ENCODE measurements at places on chromosomes 7 and 10.

DNA sequence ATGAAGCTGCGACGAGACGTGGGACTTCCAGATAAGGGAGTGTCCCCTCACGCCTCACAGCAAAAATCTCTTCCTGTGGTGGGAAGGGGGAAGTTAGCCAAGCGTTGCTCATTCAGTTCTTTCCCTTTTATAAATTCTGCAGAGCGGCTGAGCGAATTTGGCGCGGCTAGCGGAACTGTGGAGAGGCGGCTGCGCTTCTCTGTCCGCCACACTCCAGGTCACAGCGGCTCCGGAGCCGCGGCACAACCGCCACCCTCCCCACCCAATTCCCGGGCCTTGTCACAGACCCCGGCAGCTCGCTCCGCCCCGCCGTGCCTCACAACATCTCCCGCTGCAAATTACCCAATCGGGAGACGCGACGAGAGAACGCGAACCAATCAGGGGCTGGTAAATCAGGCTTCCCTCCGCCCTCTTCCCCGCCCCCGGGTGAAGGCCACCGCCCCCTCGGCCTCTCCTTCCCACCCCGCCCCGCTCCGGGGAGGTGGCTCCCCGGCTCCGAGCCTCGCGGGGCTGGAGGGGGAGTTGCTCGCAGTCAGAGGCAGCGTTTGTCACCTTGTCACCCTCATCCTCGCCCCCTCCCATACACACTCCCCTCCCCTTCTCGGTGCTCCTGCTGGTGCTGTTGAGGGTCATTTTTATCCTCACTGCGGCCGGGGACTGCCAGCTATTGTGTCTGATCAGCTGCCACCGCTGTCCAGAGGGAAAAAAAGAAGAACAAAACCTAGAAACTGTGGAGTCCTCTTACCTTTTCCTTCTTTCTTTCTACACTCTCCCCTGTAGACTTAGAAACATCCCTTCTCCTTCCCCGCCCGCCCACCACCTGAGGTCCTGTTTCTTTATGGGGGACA, 918 bp upstream of the ARHGAP21 start:
- DNase-seq = peak; percentile 94

GRCh38 chr10:112791447-112791846, 158.6 kb upstream of the TCF7L2 start:
- DNase-seq = no peak

GRCh38 chr7:38413784-38414183, 140.3 kb upstream of the TARP start:
- no peak for DNase-seq

DNA sequence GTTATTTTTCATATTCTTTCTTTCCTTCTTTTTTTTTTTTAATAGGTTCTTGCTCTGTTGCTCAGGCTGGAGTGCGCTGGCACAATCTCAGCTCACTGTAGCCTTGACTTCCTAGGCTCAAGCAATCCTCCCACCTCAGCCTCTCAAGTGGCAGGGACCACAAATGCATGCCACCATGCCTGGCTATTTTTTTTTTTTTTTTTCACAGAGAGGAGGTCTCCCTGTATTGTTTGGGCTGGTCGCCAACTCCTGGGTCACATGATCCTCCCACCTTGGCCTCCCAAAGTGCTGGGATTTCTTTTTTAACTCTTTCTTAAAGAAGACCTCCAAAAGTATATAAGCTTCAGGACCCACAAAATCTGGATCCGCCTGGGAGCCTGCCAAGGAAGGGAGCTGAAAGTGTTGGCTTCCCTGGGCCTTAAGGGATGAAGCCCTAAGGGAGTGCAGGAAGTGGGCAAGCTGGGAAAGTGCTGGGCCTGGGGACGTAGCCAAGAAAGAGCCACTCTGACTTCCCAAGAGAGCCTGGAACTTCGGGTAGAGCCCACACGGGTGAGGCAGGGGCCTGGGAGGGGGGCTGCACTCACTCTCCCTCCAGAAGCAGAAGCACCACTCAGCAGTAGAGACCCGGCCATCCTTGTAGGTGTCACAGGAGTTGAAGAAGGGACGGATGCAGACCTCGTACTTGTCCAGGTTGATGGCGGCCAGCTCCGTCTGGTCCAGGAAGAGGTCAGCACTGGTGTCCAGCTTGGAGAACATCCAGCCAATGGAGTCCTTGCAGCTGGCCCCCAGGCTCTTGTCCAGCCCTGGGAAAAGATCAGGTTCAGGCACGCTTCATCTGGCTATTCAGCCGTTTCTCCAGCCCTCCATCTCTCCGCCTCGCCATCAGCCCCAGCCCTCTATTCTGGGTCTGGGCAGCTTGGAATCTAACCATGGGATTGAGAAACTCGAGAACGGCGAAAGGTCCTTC, 21.8 kb downstream of the SPOCK2 start:
- no peak for DNase-seq

- DNase-seq = no peak
These were observed 278.9 kb downstream of the GRID1 start for GRCh38 chr10:86087716-86088115.

GRCh38 chr10:9834434-9834833, 1183.2 kb upstream of the CELF2 start:
- DNase-seq = no peak

GRCh38 chr7:27194686-27195379, 5.1 kb downstream of the HOXA13 start:
- no peak for DNase-seq

DNA sequence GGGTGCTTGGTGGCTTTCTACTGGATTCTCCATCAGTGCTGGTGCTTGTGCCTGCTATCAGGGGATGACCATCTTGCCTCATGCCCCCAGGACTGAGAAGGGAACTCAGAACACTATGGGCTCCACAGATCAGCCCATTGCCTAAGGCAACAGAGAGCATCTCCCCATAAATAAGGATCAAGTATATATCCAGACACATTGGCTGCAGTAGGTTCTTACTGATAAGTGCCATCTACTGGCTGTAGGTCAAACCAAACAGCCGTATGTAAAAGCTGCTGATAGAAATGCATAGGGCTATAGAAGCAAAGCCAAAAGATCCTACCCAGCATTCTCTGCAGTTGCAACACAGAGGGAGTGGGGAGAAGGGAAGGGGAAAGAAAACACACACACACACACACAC, 153.7 kb downstream of the CDK14 start:
- DNase-seq = no peak

- DNase-seq = no peak
These were observed 66.7 kb downstream of the PRKG1 start for GRCh38 chr10:51141010-51141409.

GRCh38 chr10:15943426-15943825, 83.1 kb upstream of the MINDY3 start:
- DNase-seq = no peak

GRCh38 chr10:35127289-35127891, 744 bp downstream of the CREM start:
- peak; percentile 35 for DNase-seq

- DNase-seq = no peak
These were observed 708 bp upstream of the GPR85 start for GRCh38 chr7:113087071-113087998.

DNA sequence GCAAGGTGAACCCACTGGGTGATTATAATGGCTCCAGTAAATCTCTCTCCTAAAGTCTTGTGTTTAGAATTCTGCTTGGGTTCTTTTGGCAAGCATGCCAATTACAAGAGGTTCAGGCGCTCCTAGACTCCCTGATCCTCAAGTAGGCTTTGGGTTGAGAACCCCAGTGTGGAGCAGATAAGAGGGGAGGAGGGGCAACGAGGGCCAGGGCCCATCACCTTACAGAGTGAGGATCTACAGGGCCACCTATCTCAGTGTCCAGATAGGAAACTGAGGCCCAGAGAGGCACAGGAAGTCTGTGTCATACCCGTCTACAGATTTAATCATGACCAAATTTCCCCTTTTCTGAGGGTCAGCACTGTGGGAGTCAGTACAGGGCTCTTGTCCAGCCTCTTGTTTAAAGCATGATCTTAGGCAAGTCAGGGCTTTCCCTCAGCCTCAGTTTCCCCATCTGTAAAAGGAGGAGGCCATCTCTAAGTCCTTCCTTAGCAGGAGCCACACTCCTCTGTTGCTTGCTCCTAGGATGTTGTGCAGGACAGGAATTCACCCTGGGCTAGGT, 4.4 kb downstream of the TACR2 start:
- DNase-seq = no peak

- no peak for DNase-seq
These were observed 521.4 kb upstream of the GHITM start for GRCh38 chr10:83617692-83618545.

DNA sequence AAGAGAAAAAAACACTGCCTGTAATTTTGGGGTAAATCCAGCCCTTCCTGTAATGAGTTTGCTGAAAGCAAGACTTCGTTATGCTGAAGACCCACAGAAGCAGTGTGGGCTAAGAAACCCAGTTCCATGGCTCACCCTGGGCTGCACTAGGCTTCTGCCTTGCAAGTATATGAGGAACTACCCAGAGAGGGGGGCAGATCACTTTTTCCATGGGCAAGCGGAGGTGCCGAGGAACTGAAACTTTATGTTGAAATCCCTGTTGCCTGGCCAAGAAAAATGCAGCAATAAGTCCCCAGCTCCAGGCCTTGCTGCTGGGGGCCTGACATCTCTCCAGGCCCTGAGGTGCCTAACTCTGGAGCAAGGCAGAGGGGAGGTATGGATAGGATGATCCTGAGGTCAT, 8.5 kb downstream of the RASSF4 start:
- no peak for DNase-seq

DNA sequence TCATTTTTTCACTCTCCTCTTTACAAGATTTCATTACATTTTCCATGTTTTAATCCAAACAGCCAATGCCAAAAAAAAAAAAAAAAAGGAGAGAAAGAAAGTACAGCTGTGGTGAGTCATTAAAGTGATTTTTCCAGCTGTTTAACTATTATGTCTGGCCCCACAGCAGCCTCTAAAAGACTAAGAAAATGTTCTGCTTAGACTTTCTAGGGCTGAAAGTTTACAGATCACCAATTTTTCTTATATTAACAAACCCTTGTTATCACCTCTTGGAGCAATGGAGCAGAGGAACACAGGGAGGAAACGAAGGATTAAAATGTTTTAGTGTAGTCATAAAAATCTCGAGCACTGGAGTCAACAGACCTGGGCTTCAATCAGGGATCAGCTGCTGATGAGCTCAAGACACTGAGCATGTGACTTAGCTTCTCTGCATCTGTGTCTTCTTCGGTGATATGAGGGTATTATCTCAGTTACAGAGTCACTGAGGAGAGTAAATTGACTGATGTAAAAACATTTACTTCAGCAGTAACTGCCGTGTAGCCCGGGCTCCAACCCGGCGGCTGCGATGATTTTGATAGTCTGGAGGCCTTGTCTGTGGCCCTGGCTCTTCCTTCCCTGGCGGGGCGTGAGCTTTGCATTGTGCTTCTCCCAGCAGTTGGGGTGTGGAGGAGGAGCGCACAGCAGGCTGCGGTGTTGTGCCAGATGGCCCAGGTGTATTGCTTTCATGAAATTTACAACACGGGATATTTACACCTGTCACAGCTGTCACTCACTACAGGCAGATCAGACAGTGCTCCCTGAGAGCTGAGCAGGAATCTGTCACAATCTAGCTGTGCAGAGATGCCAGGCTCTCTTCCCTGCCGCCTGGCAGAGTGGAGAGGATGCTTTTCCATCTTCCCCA, 298.3 kb upstream of the FZD8 start:
- DNase-seq = no peak

- DNase-seq = no peak
These were observed 58.0 kb downstream of the PLXDC2 start for GRCh38 chr10:19874190-19874589.

- DNase-seq = no peak
These were observed 77.5 kb downstream of the GPR26 start for GRCh38 chr10:123743441-123744223.

Data from stimulated activated CD4-positive, alpha-beta T cell treated with anti-CD3 and anti-CD28 coated beads, Interleukin-2, amount 100 ng/mL, for 4 hours (primary cell).